ENCODE measurements at places on chromosomes 4 and X.
A peak's percentile ranks its signal among the peaks of the same experiment; 100 is the strongest.

DNA sequence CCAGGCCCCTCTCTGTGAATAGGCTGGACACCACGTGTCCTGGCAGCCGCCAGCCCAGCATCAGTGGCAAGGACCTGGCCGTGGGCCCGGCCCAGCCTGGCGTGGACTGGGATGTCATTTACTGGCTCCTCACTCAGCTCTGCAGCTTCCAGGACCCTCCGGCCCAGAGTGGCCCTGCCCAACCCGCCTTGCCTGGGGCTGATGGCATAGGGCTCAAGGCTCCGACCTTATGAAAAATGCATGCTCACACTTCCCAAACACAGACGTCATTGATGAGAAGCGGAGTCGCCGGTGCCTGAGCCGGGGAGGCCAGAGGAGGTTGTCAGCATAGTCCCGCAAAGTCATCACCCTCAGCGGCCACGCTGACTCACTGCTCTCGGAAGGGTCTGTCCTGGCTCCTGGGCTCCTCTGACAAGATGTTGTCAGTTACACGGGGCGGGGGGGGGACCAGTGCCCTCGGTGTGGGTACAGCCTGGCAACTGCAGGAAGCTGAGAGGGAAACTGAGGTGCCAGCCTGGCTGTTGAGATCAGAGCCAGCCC is 14.3 kb downstream of the CFAP99 start:
- no peak for DNase-seq

DNA sequence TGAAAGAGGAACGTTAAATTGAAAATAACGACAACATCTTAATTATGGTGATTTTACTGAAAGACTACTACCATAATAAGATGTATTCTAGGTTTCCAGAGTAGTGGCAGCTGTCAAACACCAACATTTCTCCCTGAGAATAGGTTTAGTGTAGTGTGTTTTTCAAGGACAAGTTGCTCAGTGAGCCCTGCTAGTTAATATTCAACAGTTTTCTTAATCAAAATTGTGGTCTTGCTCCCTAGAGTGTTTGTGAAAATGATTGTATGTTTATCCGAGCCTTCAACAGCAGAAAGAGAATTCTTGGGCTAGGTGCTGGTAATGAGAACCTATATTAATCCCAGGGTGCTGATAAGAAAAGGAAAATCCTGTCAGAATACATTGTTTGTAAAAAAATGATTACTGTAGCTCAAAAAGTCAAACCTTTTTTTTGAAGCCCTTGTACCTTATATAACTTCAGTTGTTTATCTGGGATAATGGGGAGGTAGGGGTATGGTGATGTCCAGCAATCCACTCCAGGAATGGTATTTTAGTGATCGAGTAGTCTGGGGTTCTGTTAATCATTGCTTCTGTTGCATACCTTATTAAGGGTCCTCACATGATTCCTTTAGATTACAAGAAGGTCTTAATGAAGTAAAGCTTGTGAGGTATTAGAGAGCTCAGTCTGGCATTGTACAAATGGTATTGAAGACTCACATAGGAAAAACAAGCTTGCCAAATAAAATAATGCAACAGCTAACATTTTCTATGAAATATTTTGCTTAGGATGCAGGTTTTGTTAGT is 110.7 kb downstream of the CCSER1 start:
- DNase-seq: no peak

GRCh38 chr4:38949411-38950051 is 81.9 kb downstream of the FAM114A1 start:
- no peak for DNase-seq

DNA sequence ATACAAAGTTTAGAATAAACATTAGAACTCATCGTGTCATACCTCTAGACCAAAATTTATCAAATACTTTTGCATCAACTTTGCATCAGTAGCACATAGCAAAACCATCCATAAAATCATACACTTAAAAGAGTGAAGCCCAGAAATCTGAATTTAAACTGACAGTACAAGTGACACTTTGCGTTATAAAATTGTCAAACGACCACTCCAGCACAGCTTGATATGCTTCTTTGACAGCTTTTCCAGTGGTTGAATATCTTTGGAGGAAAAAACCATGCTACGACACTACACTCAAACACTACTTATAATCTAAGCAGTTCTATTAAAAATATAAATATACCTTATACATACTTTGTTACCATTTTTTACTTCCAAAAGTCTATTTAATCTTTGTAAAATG is 1644.4 kb downstream of the STIM2 start:
- no peak for DNase-seq

- DNase-seq: no peak
These were observed 750.5 kb upstream of the HTR2C start for GRCh38 chrX:113833096-113834055.

- no peak for DNase-seq
These were observed 595.9 kb downstream of the CENPC start for GRCh38 chr4:66949419-66949818.

DNA sequence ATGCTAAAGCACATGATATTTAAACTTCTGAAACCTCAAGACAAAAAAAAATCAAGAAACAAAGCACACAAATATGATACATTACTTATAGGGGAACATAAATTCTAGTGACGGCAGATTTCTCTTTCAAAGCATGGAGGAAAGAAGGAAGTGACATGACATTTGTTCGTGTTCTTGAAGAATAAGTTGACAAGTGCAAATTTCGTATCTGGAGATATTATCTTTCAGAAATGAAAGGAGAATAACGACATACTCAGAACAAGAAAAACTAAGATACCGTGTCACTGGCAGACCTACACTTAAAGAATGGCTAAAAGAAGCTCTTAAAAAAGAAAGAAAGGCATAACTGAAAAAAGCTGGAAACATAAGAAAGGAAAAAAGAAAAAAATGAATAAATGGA is 16.6 kb downstream of the CENPVL2 start:
- DNase-seq: no peak

DNA sequence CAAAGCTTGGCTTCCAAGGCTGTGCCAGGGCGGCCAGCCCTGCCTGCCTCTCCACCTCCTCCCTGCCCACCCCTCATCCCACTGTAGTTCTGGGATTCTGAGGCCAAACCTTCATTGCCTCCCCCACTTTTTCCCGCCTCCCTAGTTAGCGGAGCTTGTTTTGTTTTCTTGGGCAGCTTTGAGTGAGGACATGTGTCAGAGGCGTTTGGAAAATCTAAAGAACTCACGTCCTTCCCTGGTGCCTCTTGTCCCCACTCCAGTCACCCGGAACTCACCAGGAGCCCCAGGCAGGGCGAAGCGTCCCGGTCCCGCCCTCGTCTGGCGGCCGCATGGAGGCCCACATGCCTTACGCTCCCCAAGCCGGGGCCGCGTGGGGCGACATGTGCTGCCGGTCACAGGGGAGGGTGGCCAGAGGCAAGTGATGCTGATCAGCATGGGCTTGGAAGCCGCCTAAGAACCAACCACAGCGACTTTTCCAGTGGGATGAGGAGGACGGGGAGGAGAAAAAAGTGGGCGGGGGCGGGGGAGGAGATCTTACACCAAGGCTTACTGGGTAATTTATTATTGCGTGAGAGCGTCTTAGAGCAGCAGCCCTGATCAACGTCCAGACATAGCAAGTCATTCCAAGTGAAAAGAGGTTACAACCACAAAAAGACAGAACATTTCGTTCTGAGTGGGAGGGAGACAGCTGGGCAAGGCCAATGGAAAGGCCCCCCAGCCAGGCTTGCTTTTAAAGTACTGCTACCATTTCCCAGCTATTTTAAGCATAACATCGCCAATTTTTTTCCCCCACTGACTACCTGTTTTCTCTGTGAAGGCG is 48.5 kb downstream of the PRPS1 start:
- DNase-seq: peak; percentile 57

DNA sequence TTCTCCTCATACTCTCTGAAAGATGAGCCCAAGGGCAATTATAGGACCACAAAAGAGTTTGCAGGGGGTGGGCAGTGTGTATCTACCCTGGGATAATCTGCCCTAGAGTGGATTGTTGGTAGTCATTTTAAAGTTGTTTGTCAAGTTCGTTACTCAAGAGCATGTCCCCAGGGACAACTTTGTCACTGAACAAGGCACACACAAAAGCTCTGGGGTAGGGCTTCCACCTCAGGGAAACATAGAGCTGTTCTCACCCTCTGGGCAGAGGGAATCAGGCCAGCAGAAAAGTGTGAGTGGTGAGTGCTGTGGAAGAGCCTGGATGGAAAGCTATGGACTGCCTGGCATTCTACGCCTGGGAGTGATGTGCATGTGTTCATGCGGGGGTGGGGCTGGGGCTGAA is 23.3 kb upstream of the LEF1 start:
- no peak for DNase-seq

DNA sequence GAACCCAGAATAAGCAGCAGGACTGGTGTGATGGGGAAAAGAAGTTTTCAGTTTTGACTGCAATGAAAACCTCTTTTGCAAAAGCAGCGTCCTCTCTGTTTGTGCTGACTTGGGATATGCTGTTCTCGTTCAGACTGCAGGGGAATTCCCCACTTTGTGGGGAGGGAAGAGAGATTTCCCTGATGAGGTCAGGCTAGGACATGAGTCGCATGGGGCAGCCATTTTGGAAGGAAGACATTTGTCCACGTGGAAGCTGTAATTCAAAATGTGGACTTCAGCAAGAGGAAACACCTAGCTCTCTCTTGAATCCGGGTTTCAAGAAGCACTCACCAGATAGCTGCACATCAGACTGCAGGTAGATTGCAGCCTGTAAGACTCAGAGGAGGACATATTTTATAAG is 39.3 kb downstream of the ING2 start:
- DNase-seq: no peak

GRCh38 chrX:79704325-79704724 is 310.2 kb upstream of the TBX22 start:
- DNase-seq: no peak

GRCh38 chrX:10902001-10902400 is 209.1 kb upstream of the HCCS start:
- DNase-seq: no peak

DNA sequence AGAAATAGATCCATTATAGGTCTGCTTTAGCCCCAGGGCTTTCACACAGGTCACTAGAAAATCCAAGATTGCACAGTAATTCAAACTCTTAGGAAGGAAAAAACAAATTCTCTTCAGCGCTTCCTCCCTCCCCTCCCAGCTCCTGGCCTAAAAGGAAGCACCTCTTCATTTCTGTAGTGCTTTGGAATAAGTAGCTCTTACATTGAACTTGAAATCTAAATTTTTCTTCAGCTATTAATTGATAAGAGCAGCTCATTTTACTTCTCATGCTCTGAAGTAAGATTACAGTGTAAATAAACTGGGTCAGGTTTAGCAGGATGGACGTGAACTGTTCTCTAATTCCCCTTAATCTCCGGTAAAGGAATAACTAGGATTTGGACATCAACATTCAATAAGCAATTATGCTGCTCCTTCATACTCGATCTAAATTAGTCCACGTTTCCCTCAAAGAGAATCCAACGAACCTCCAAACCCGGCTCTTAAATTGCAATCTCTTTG is 10.9 kb upstream of the SEL1L3 start:
- no peak for DNase-seq

DNA sequence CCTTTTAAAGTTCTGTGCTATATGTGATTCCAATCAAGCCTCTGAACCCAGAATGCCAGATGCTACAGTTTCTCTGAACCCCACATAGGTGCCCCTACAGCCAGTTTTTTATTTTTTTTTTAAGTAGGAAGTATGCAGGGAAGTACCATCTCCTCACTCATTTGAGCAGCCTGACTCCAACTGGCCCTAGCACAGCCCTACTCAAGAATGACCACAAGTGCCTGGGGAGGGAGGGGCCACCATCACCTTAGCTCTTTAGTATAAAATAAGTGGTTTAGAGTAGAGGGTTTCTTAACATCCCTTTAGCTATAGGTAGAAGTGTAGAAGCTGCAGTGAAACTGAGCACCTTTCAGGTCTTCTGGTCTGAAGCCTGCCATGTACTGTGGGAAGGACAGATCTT is 14.4 kb downstream of the MSN start:
- DNase-seq: no peak

GRCh38 chr4:15901007-15901406 is 37.5 kb downstream of the FGFBP1 start:
- no peak for DNase-seq

GRCh38 chrX:104295636-104296035 is 40.9 kb upstream of the ESX1 start:
- DNase-seq: no peak

GRCh38 chr4:165248102-165248501 is 40.7 kb downstream of the KLHL2 start:
- no peak for DNase-seq

DNA sequence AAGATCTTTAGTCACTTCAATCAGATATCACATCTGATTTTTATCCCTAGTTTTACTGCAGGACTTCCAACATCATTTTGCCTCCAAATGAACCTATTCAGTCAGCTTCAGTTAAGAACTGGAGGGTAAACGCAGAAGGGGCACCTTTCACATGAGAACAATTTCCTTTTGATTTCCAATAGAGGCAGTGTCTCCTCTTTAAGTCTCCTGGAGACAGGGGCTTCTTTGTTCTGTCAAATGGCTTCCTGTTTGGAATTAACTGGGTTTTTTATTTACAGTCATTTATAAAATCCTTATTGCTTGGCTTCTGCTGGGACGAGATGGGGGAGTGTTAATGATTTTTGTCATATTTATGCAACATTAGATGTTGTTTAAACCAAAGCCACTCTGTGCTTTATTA is 164.0 kb downstream of the STK32B start:
- no peak for DNase-seq

Data from thoracic aorta (tissue), 2 donors.